ENCODE measurements at places on chromosomes 16 and 17.

- DNase-seq = no peak
Measured at GRCh38 chr17:51422634-51423033, 162.3 kb downstream of the UTP18 start.

DNA sequence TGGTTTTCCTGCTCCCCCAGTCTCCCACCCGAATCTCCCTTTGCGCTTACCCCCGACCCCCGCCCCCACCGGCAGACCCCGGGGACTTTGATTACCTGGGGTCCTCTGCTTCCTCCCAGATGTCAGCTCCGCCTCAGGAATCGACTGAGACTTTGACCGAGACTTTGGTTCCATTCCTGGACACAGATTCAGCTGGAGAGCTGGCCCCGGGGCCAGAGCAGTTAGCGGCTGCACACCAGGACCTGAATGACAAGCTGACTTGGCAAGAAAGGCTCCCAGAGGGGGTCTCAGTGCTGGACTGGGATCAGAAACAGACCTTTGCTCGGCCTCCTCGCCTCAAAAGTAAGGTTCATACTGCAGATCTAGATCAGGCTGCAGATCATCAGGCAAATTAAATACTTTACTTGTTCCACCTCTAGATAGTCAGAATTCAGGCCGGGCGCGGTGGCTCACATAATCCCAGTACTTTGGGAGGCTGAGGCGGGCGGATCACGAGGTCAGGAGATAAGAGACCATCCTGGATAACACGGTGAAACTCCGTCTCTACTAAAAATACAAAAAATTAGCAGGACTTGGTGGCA, 60.3 kb upstream of the FBXO47 start:
- DNase-seq = no peak

DNA sequence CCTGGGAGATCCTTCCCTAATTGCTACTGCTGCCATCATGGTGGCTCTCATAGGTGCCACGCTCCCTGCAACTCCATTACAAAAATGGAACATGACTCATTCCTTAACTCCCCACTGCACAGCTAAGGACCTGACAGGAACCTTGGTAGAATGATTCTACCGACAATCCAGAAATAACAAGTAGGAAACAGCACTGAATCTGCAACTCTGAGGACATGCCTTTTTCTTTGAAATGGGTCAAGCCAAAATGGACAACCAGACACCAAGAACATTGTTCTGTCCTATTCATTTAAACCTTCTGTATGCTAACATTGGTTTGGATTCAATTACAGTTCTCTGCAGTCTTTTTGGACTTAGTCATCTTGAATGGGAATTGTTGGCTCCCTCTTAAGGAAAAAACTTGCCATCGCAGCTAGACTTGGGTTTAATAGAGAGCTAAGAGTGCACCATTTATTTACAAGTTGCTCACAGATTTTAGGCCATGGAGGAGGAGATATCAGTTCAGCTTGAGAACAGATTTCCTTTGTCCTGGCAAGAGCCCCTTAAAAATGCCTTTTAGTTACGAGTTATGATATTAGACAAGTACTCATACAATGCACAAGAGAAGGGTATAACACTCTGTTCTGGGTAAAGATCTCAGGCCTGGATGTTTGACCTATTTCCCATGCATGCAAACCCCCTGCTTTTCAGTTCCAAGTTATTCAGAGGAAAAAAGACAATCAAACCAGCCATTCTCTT, 20.9 kb upstream of the NSRP1 start:
- DNase-seq = peak; percentile 64

DNA sequence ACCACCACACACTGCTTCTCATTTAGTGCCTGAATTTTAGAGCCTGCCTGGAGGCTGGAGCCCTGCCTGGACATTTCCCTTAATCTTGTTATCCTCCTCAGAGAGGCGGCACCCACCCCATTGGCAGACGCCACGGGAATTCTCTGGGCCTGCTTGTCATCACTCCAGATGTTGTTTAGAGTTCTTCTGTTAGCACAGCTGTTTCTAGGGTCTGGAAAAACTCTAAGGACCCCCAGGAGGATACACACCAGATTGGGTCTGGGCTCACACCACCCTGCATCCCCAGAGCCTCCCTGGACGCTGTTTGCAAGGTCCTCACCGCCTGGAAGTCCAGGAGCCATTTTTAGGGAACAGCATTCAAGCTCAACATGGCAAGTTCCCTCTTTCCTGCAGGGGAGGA, 565 bp upstream of the XAF1 start:
- no peak for DNase-seq

All from mammary epithelial cell (primary cell).